ENCODE measurements at places on chromosomes 6 and 20.

GRCh38 chr6:107647439-107647948, 157.6 kb downstream of the SOBP start:
- DNase-seq = no peak

- no peak for DNase-seq
Measured at GRCh38 chr20:50388733-50389437, 121.3 kb upstream of the PTPN1 start.

- DNase-seq = peak; percentile 66
Measured at GRCh38 chr6:142913511-142914047, 31.4 kb downstream of the HIVEP2 start.

- no peak for DNase-seq
Measured at GRCh38 chr6:14254505-14254904, 136.9 kb downstream of the CD83 start.

DNA sequence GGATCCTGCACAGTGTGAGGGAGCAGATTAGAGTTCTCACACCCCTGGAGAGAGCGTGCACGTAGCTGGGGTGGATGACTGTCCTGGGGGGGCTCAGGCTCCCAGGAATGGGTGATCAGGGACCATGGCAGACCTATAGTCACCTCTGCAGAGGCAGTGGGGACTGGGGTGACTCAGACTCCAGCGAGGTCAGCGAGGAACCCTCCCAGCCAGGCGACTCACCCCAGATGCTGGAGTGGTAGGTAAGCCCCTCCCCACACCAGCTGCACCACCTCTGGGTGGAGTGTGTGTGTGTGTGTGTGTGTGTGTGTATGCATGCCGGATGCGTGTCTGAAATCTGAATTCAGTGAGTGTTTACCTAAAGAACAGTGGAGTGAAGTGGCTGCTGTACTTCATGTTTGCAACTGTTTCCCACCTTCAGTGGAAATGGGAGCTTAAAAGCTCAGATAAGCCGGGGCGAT, 17.4 kb upstream of the GTSF1L start:
- DNase-seq = no peak
